Uterine smooth muscle cell (primary cell): ENCODE measurements at places on chromosomes 6 and 20. TPM values are rescaled to one million over a fixed set of nuclear protein-coding genes. Genes with fewer than 3 reads are reported as not detected.

The POM121L2 gene
- total RNA-seq = not detected in 2 replicates

The VSX1 gene
- total RNA-seq = not detected in 2 replicates

The MPC1 gene
- 18.0 and 24.3 TPM in 2 replicates for total RNA-seq

The BTNL2 gene
- total RNA-seq = not detected in 2 replicates

The SYNDIG1 gene
- 0.33 and 0.37 TPM in 2 replicates for total RNA-seq

The SLC17A2 gene
- total RNA-seq = not detected in 2 replicates

The GMPR gene
- 8.1 and 9.1 TPM in 2 replicates for total RNA-seq

The HSF2 gene
- total RNA-seq = 44.5 and 46.6 TPM in 2 replicates

The TREM1 gene
- total RNA-seq = 0.66 and 1.00 TPM in 2 replicates

The STMND1 gene
- not detected in 2 replicates for total RNA-seq

The SCUBE3 gene
- 21.1 and 58.5 TPM in 2 replicates for total RNA-seq

The NOTCH4 gene
- 0.62 and 1.4 TPM in 2 replicates for total RNA-seq

The FAXC gene
- total RNA-seq = 1.2 TPM in 2 replicates

The DDX43 gene
- total RNA-seq = under 0.01 and 2.7 TPM in 2 replicates

The IL17A gene
- total RNA-seq = not detected in 2 replicates

The LPA gene
- not detected in 2 replicates for total RNA-seq

The FOXA2 gene
- total RNA-seq = 1.00 TPM in 1 of 2 replicates, not detected in the other

The COL12A1 gene
- 526 and 765 TPM in 2 replicates for total RNA-seq

The ECT2L gene
- total RNA-seq = 0.12 TPM in 1 of 2 replicates, not detected in the other

The ZKSCAN8 gene
- total RNA-seq = 17.2 and 19.2 TPM in 2 replicates

The OVOL2 gene
- not detected in 2 replicates for total RNA-seq

The DPPA5 gene
- total RNA-seq = not detected in 2 replicates

The ANKRD66 gene
- total RNA-seq = not detected in 2 replicates

The RRAGD gene
- total RNA-seq = 2.3 and 3.2 TPM in 2 replicates

The KIF25 gene
- total RNA-seq = not detected in 2 replicates

The MDFI gene
- total RNA-seq = 0.11 and 1.2 TPM in 2 replicates

The PCMTD2 gene
- 40.6 and 55.6 TPM in 2 replicates for total RNA-seq

The RIPOR2 gene
- total RNA-seq = 5.5 and 8.7 TPM in 2 replicates

The MOXD1 gene
- 21.8 and 44.4 TPM in 2 replicates for total RNA-seq

The KIAA0408 gene
- 1.4 and 1.5 TPM in 2 replicates for total RNA-seq

The NMBR gene
- total RNA-seq = 0.11 and 0.12 TPM in 2 replicates

The FRS3 gene
- total RNA-seq = 1.5 TPM in 2 replicates
